ENCODE measurements at places on chromosomes 7 and 10.

GRCh38 chr7:72069263-72069662, 342.9 kb downstream of the CALN1 start:
- no peak for DNase-seq

DNA sequence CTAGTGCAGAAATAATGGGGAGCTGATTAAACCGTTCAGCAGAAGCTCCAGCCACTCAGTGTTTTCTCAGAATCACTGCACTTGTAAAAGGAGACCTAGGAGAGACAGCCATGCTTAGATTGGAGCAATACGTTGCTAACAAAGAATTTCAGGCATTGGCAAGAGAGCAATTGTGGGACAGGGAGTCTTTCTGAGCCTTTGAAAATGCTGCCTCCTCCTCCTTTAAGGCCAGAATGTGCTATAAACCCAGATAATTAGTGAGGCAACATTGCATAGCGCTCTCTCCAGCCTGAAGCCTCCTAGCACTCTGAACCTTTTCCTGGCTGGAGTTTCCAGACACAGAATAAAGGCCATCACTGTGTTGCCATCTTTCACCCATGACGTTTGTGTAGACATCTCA, 18.5 kb upstream of the PTPRN2 start:
- no peak for DNase-seq

- DNase-seq = no peak
Observed at GRCh38 chr7:116678780-116679179, 6.8 kb downstream of the MET start.

DNA sequence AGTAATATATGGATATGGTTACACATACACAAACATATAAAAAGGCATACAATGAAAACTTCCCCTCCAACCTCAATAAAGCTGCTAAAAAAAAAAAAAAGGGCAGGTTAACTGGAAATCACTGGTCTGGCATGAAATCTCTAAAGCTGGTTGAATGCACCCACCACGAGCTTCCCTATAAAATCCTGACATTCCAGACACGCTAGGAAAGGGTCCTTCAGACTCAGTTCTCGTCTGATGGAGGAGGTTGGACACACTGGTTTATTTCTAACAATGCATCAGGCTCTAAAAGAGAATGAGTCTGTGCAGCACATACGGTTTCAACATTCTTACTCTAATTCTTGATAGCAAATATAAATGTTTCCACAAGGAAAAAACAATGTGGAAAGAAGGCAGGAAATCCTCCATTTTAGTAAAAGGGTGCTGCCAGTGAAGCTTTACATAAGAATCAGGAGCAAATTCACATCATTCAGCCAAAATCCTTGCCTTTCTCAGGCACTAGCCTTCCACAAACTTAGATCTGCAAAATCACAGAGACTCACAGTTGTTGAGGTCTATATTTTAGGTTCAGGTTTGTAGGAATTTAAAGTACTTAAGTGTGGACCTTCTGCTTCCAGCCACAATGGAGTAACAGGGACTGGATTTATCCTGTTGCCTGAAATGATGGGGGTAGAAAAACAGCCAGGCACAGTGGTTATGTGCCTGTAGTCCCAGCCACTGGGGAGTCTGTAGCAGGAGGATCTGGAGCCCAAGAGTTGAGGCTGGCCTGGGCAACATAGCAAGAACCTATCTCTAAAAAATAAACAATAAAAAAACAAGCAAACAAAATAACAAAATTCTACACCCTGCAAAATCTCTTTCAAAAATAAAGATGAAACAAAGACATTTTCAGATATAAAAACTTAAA, 73.5 kb downstream of the CYTH3 start:
- DNase-seq = no peak

DNA sequence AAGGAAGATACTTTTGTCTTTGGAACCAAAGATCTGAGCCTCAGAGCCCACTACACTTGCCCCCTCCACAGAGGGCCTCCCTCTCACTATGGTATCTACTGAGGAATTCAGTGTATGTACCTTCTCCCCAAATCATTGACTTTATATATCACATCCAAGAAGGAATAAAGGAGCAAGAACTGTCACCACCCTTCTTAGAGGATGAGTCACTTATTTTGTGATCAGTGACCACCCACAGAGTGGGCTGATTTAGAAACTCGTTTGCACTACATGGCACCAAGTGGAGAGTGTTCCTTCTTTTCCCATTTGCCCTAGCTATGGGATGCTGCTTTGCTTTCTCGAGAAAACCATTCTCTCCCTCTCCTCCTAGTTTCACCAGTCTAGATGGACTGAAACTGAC, 5.7 kb downstream of the TMEM243 start:
- no peak for DNase-seq

GRCh38 chr7:110186334-110186733, 904.6 kb upstream of the LRRN3 start:
- no peak for DNase-seq

DNA sequence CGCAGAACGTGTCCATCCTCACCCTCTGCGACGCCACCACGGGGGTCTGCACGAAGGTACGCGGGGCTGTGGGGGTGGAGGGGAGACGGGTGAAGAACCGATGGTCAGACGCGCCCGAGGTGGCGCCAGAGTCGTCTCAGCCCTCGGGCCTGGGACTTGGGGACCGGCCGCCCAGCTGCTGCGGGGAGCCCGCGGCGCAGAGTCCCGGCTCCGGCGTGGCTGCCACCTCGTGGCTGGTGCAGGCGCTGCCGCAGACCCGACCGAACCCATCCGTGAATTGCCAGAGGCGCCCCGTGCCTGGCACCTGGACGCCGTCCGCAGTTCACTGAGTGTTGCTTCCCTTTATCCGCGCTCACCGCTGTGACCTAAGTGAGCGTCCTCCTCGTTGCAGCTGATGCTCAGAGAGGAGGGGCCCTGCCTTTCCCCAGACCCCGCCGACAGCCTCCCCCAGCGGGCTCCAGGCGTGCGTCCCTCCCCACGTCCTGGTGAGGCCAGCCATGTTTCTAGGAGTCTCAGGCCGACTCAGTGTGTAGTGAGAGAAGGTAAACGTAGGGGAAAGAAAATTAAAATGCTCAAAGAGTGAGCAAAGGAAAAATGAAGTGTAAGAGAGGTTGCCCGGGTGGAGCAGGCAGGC, 208.7 kb downstream of the PAXIP1 start:
- no peak for DNase-seq

- peak; percentile 39 for DNase-seq
Observed at GRCh38 chr7:28804990-28805389, 153.1 kb downstream of the TRIL start.

GRCh38 chr7:151133986-151134742, 33.3 kb downstream of the GBX1 start:
- no peak for DNase-seq

GRCh38 chr7:69728304-69728703, 130.0 kb downstream of the AUTS2 start:
- no peak for DNase-seq

GRCh38 chr10:59905731-59906416, 482 bp downstream of the CCDC6 start:
- no peak for DNase-seq

DNA sequence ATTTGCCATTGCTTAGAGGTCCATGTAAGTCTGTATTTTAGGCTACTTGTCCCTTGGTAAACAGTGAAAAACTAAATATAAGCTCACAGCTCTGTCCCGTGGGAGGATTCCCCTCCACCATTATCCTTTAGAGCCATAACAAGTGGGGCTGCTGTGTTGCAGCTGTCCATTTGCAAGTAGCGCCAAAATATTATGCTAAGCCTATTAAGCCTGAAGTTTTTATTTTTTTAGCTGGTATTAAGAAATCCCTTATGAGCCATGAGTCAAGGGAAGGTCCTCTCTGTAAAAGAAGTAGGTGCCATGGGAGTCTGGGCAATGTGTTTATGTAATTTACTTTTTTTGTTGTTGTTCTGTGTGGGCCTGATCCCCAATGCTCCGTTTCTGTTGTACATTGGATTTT, 183.9 kb downstream of the THSD7A start:
- no peak for DNase-seq

DNA sequence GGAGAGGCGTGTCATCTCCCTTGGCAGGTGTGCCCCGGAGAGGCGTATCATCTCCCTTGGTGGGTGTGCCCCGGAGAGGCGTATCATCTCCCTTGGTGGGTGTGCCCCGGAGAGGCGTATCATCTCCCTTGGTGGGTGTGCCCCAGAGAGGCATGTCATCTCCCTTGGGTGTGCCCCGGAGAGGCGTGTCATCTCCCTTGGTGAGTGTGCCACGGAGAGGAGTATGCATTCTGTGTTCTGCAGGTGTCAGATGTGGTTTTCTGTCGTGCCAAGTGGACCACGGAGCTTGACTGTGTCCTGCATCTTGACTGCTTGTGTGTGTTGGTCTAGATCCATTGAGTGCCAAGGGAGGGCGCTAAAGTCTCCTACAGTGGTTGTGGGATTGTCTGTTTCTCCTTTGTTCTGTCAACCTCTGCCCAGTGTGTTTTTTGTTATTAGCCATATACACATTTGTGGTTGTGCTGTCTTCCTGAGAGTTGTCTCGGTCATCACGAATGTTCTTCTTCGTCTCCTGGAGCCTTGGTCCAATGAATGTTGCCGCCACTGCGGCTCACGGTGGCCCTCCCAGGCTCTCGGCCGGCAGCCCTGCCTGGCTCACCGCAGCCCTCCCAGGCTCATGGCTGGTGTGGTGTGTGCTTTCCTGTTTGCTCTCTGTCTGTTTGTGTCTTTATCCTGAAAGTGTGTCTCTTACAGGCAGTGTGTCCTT, 96.8 kb downstream of the INPP5A start:
- DNase-seq = no peak

DNA sequence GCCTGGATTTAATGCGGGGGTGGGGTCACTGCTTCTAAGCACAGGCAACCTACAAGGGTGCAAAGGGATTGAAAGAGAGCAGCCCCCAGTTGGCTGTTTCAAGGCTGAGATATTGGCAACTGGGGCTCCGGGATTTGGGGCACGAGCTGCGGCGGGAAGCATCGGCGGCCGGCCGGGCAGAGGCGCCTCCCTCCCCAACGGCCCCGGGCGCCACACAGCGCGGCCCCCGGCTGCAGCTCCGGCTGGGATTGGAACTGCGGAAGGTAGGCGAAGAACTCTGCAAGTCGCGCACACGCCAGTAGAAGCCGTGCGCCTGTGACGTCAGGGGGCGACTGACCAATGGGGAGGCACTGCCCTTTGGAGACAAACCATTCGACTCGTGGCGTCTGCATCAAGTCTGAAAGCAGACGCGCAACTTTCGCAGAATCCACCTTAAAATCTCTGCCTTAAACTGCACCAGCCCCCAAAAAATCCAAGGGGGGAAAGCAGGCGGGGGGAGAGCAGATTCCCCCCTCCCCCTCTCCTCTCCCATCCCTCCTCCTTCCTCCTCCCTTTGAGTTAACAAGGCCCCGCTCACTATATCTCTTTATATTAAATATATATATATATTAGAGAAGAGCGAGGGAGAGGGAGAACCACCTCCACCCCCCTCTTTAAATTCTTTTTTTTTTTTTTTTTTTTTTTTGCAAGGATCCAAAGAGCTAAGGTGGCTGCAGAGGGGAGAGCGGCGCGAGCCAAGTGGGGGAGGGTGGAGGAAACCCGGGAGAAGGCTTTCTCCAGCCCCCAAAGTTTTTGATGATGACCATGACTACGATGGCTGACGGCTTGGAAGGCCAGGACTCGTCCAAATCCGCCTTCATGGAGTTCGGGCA, at the start of gene DLX6:
Gene DLX6 (plus strand): TSS at position 371 of the 872 bp plus-strand sequence. CDS start 425 bp downstream, at position 796.
- DNase-seq = no peak

GRCh38 chr7:120951826-120952225, 1.2 kb downstream of the ING3 start:
- no peak for DNase-seq

DNA sequence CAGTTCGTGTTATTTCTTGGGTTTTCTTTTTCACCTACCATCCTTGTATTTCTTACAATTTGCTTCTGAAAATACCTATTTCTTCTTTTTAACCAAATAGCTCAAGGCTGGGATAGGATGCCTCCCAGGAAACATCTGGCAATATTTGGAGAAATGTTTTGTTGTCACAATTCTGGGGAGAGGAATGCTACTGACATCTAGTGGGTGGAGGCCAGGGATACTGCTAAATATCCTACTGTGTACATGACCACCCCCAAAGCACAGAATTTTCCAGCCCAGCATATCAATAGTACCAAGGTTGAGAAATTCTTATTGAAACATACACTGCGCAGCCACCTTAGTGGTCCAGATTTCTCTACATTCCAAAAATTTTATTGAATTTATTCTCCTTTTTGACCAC, 55.5 kb downstream of the CNTNAP2 start:
- DNase-seq = no peak

- DNase-seq = no peak
Observed at GRCh38 chr7:117872561-117873309, 506 bp downstream of the CTTNBP2 start.

DNA sequence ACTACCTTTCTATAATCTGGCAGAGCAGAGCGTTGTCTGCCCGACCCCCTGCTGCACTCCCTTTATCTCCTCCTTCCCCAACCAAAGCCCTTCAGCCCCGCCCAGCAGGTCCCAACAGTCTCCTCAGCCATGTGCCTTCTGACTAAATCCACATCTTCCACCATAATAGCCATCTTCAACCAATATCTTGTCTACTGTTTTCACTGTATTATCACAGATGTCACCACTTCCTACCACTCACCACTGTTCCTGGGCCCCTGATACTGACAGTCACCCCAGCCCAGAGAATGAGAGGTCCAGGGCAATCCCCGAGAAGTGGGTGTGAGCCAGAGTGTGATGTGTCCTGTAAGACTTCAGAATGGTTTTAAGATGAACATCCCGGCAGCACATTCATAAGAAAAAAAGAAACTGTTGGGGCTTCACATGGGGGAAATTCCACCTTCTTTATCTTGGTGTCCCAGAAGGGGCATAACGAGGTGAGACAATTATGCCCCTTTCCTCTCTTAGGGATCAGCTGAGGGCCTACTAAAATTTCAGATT, 25.3 kb downstream of the CCDC6 start:
- no peak for DNase-seq

DNA sequence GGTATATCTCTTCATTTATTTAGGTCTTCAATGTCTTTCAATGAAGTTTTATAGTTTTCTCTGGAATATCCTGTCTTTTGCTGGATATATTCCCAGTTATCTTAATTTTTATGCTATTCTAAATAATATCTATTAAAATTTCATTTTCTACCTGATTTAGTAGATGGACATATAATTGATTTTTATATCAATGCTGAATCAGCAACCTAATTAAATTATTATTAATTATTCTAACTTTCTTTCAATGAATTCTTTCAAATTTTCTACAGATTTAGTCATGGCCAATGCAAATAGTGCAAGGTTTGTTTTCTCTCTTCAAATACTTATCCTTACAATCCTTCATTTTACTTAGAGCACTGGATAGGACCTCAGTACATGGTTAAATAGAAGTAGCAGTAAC, 56.8 kb downstream of the DENND11 start:
- no peak for DNase-seq

DNA sequence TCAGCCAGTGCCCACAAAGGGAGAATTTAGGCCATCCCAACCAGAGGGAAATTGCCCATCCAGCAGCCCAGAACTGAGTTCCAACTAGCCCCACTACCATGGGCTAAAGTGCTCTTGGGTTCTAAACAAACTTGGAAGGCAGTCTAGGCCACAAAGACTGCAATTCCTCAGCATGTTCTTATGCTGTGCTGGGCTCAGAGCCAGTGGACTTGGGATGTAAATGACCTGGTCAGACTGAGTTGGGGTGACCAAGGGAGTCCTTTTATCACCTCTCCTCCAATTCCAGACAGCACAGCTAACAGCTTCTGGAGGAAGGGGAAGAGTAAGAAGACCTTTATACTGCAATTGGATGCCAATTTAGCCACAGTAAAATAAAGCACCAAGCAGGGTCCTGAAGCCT, 607.2 kb upstream of the KCND2 start:
- no peak for DNase-seq

All from AG09309 (cell line).